ENCODE measurements at places on chromosomes 3 and 15.

- peak overlapping the region; percentile 88 for H3K27ac ChIP-seq
- H3K36me3 ChIP-seq = no peaks in the 10 kb centered on the region
- peaks cover 39% of the 10 kb centered on the region for H3K4me1 ChIP-seq
- peak overlapping the region; percentile 8 for H3K4me3 ChIP-seq
Measured at GRCh38 chr15:101167753-101168462, 83.9 kb downstream of the CHSY1 start.

GRCh38 chr3:170868577-170869238 lies 1.3 kb downstream of the RPL22L1 start:
- DNase-seq = no peak
- H3K4me1 ChIP-seq = peaks cover 22% of the 10 kb centered on the region
- H3K27me3 ChIP-seq = no peaks in the 10 kb centered on the region
- peaks cover 38% of the 10 kb centered on the region for H3K36me3 ChIP-seq
- H3K27ac ChIP-seq = peak overlapping the region; percentile 89
- H3K4me3 ChIP-seq = peak overlapping the region; percentile 82

GRCh38 chr3:67858492-67858891 lies 204.1 kb upstream of the SUCLG2 start:
- H3K4me1 ChIP-seq = no peaks in the 10 kb centered on the region
- H3K27me3 ChIP-seq = no peaks in the 10 kb centered on the region
- no peak overlapping the region for H3K4me3 ChIP-seq
- no peak for DNase-seq

DNA sequence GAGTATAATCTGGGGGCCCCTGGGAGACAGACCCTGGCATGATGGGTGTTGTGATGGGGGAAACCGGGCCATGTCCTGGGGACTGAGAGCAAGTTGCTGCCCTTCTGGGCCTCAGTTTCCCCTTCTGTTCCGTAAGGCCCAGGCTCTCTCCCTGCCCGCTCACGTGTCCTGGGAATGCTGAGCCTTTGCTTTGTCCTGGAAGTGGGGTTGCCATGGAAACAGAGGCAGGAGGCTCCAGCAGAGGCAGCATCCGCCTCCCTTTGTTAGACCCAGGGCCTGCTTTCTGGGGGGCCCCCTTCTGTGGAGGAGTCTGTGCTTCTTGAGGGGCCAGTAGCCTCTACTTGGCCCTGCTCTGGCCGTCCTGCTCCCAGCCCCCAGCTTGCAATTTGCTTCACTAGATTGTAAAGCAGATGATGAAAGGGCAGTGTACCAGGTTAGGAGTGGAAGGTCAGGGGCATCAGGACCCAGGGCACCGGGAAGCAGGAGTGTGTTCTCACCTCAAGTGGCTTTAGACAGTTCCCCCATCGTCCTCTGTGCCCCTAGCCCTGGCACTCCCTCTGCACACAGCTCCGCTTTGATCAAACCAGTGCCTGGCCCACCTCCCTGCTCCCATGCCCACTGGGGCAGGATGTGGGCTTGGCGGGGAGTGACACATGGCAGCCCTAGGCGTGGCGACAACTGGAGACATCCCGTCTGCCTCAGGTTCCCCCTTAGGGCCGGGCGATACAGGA lies 105.6 kb downstream of the FBLN2 start:
- H3K4me1 ChIP-seq = peaks cover 4% of the 10 kb centered on the region
- H3K4me3 ChIP-seq = peak overlapping the region; percentile 26
- DNase-seq = no peak
- H3K27ac ChIP-seq = no peak overlapping the region
- no peaks in the 10 kb centered on the region for H3K27me3 ChIP-seq

- no peaks in the 10 kb centered on the region for H3K36me3 ChIP-seq
- H3K27me3 ChIP-seq = no peaks in the 10 kb centered on the region
- H3K4me3 ChIP-seq = no peak overlapping the region
- DNase-seq = no peak
- no peak overlapping the region for H3K27ac ChIP-seq
- no peaks in the 10 kb centered on the region for H3K4me1 ChIP-seq
Measured at GRCh38 chr3:176926688-176927087, 270.6 kb downstream of the TBL1XR1 start.

DNA sequence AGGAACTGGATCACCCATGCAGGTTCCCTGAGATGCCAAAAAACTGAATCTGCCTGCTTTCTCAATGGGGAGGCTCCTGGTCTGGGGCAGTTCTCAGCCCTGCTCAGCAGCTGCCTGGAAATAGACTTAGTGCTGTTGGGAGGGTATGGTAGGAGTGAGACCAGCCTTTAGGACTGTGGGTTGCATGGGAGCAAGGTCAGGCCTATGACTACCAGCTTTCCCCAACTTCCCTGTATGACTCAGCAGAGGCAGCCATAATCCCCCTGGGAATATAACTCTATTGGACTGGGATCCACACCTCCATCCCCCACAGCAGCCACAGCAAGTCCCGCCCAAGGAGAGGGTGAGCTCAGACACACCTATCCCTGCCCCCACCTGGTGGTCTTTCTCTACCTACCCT lies 87.0 kb downstream of the CFAP44 start:
- no peaks in the 10 kb centered on the region for H3K4me1 ChIP-seq
- H3K27me3 ChIP-seq = no peaks in the 10 kb centered on the region
- no peak overlapping the region for H3K4me3 ChIP-seq

- no peak for DNase-seq
- H3K4me3 ChIP-seq = no peak overlapping the region
- no peak overlapping the region for H3K27ac ChIP-seq
- no peaks in the 10 kb centered on the region for H3K36me3 ChIP-seq
- peaks cover 8% of the 10 kb centered on the region for H3K4me1 ChIP-seq
- no peaks in the 10 kb centered on the region for H3K27me3 ChIP-seq
Measured at GRCh38 chr3:157279237-157279636, 119.3 kb upstream of the CCNL1 start.

Data from upper lobe of right lung (tissue), 1 donor.